Effector memory CD4-positive, alpha-beta T cell (primary cell): ENCODE measurements at places on chromosomes 2 and 18.

DNA sequence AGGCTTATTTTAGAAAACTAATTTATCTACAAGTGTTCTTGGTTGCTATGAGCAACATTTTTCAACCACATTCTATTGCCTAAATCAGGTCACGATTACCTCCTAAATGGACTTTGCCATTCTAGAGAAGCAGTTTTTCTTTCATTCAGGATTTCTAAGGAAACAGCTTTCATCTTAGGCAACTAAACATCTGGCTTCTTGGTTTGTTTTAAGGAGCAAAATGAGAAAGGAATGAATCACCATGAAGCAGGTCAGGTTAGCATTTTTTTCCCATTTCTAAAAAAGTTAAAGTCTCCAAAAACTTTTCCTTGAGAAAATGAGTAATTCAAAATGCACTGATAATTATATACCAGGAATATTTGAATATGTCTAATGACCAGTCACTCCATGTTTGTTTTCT, 114.8 kb downstream of the GAREM1 start:
- DNase-seq: no peak

- DNase-seq: no peak
These were observed 13.0 kb downstream of the TTC32 start for GRCh38 chr2:19888831-19889230.

GRCh38 chr2:60808330-60808801, 52.3 kb downstream of the PAPOLG start:
- no peak for DNase-seq

- DNase-seq: no peak
These were observed 243.0 kb downstream of the SH3BP4 start for GRCh38 chr2:235194836-235195235.

DNA sequence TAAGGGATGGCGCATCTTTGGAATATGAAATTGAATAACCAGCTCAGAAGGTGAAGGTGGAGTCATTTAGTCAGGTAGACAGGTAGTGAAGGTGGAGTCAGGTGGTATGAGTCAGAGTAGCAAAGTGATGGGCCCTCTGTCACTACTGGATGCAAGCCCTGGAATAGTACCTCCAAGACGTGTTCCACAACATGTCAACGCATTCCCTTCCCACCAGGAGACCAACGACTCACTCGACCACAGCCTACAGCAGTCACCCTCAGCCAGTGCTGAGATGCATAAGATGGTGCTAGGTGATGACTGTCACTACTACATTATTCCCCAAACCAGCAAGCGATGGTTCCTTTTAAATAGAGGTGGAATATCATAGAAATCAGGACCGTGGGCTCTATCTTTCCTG, 6.8 kb downstream of the CPLX4 start:
- DNase-seq: no peak

- no peak for DNase-seq
These were observed 21.3 kb downstream of the IL18RAP start for GRCh38 chr2:102444233-102444632.

DNA sequence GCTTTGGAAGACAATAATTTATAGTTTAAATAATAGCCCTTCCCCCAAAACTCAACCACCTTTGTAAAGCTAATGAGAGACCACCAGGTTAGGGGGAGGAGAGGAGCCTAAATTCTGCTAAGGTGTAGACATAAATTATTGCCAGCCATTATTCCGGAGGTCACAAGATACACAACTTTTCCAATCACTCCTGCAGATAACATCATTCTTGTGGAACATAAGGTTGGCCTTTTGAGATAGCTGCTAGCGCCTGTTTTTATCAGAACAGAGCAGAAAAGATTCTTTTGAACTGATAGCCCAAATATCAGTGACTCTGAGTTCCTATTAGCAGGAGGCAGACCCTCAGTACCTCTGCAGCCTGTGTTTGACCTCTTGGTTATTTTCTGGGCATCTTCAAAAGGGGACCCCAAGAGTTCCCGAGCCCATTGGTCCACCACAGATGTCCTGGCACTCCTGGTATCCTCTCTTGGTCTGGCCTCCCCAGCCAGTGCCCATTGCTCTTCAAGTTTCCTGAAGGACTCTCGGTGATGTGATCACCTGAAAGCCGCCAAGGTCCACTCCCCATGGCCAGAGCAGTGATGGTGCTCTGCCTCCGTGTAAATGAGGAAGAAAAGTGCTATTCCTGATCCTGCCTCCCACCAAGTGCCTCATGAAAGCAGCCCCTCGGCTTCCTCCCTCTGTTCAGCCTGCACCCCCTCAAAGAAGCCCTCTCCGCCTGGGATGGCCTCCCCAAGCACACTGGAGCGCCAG, 38.5 kb upstream of the LAPTM4A start:
- DNase-seq: no peak

DNA sequence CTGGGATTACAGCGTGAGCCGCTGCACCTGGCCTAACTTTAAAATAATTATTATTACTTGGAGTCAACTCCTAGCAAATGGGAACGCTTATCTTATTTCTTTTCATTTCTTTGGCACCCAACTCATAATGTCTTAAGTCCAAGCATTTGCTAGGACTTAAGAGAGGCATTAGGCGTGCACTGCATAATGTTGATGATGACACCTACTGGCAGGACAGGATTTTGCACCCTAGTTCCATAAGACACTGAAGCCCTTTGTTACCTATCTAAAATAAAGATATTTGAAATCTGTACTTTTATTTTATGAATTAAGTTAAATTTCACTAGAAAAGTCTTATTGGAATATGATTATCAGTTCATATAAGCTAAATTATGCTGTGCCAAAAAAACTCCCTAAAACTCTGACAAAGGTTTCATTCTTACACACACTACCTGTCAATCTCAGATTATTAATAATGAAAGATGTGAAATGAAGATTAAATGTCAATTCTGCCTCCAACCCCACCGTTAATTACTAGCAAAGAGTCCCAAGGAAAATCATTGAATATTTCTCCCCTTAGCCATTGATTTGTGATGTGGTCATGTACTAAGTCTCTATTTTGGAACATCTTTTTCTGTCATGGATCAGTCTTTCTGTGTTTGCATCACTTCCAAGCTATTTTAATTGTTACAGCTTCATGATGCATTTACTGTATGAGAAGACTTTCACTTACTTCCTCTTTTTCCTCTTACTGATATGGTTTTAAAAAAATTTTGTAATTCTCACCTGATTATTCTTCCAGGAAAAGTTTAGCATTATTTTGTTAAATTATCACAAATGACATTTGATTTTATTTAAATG, 12.7 kb upstream of the CDH2 start:
- DNase-seq: no peak
